ENCODE measurements at places on chromosomes 7 and 10. TPM values are rescaled to one million over a fixed set of nuclear protein-coding genes. Genes with fewer than 3 reads are reported as not detected.

NRP1 gene
- 138 TPM for total RNA-seq

TCF7L2 gene
- total RNA-seq: 11.7 TPM

RPEL1 gene
- total RNA-seq: not detected

PTF1A gene
- total RNA-seq: not detected

FRMPD2 gene
- total RNA-seq: not detected

ANKRD61 gene
- not detected for total RNA-seq

ITPRID1 gene
- total RNA-seq: not detected

EPHA1 gene
- not detected for total RNA-seq

CPN1 gene
- total RNA-seq: not detected

NEURL1 gene
- total RNA-seq: 0.54 TPM

UCN3 gene
- not detected for total RNA-seq

CABCOCO1 gene
- not detected for total RNA-seq

NYAP1 gene
- 0.22 TPM for total RNA-seq
